CD4-positive, alpha-beta T cell treated with Interleukin-2 at 100 ng/mL for 4 hours (primary cell): ENCODE measurements at places on chromosomes 7 and 10.
A peak's percentile ranks its signal among the peaks of the same experiment; 100 is the strongest.

GRCh38 chr10:30929901-30930520 is 101.7 kb downstream of the ZNF438 start:
- DNase-seq = no peak

GRCh38 chr7:4233146-4233545 is 448.9 kb upstream of the FOXK1 start:
- no peak for DNase-seq

GRCh38 chr7:89837515-89837914 is 316.8 kb upstream of the STEAP1 start:
- DNase-seq = no peak

DNA sequence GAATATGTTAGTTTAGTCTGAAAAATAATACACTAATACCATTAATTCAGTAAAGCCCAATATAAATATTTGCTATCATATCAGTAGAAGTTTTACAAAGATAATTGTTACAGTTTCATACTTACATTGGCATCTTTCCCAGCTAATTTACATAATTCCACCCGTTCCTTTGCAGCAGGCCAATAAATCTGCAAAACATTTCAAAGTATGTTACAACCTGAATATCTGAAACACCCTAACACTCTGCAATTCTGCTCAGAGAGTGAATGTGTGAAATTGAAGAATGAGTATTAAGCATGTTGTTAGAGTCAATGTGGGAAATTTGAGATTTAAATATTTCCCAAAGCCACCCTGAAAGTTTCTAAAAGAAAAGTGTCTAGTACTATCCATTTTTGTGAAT is 105.5 kb downstream of the SEMA3D start:
- DNase-seq = no peak

- no peak for DNase-seq
Observed at GRCh38 chr7:151560243-151560642, 40.5 kb upstream of the RHEB start.

GRCh38 chr10:95508730-95509129 is 52.4 kb downstream of the SORBS1 start:
- DNase-seq = no peak

GRCh38 chr7:5559576-5560240 is 136.1 kb upstream of the TNRC18 start:
- DNase-seq = no peak

- no peak for DNase-seq
Observed at GRCh38 chr10:6535156-6535764, 44.8 kb downstream of the PRKCQ start.

DNA sequence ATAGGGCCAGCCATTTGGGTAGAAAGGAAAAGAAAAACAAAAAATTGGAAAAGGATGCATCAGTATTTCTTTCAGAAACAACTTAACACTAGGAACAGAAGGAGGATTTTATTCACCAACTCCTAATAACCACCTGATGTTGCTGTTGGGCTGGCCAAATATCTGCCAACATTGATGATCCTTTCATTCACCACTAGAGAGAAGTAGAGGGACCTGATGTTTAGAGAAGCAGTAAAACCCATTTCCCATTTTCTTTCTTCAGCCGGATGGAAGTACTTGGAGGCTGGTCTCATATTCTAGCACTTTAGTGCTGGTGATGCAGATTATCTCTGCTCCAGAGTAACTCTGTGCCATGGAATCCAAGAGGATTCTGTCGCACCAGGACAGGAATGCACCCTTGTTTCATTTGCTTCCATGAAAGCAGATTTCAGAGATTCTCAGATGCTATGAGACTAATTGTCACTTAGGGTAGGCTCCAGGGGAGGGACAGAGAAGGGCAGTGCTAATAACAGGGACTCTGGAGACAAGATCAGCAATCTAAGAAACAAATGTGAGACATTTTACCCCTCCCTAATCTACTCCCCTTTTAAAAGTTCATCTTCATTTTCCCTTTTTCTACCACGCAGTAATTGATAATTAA is 3.1 kb downstream of the KLLN start:
- DNase-seq = peak; percentile 67

GRCh38 chr10:88920986-88921593 is 31.5 kb downstream of the ACTA2 start:
- DNase-seq = no peak

- no peak for DNase-seq
Observed at GRCh38 chr10:73433538-73433867, at the start of gene MSS51. Gene MSS51 (minus strand): TSS chr10:73433561. CDS start chr10:73428284, 5,277 bp downstream.

GRCh38 chr7:108294595-108294994 is 161.6 kb downstream of the NRCAM start:
- no peak for DNase-seq

DNA sequence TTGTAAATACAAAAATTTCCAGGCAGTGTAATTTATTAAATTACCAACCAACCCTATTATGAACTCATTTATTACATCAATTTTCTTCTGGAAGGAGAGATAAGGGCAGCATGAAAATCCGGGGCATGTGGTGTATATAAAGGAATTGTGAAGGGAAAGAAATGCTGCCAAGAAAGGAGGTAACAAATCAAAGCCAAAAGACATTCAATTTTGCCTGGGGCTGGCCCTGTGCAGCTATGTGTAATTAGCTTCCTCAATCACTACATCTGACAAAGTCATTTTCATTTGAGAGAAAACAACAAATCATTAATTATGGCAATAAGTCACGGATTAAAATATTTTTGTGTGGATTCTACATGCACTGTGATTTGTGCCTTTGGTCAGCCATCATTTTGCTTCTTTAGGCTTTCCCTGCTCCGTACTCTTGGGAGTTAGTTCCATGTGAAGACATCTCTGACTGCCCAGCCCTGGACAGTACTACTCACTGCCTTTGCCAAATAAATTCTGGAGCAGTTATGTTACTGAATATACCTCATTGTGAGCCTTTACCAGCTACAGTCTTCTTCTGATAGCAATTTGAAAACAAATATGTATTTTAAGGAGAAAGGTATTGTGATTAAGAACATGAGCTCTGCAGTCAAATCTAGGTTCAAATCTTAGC is 191.7 kb downstream of the RELN start:
- DNase-seq = no peak

- DNase-seq = no peak
Observed at GRCh38 chr7:91789558-91789957, 90.9 kb downstream of the MTERF1 start.

DNA sequence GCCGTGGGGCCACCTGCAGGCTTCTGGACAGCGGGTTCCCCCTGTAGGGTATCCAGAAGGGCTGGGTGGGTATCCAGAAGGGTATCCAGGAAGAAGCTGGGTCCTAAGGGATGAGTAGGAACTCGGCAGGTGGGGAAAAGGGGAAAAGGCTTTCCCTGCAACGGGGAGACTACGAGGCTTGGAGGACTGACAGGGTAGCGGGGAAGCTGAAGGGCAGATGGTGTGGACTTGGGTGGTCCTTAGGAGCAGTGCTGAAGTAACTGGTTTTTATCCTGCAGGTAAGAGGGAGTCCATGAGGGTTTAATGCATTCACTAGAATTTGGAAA is 525 bp downstream of the UBE2D4 start:
- no peak for DNase-seq

GRCh38 chr10:116836083-116836482 is 13.2 kb upstream of the ENO4 start:
- no peak for DNase-seq

GRCh38 chr7:89772276-89772675 is 382.0 kb upstream of the STEAP1 start:
- DNase-seq = no peak

DNA sequence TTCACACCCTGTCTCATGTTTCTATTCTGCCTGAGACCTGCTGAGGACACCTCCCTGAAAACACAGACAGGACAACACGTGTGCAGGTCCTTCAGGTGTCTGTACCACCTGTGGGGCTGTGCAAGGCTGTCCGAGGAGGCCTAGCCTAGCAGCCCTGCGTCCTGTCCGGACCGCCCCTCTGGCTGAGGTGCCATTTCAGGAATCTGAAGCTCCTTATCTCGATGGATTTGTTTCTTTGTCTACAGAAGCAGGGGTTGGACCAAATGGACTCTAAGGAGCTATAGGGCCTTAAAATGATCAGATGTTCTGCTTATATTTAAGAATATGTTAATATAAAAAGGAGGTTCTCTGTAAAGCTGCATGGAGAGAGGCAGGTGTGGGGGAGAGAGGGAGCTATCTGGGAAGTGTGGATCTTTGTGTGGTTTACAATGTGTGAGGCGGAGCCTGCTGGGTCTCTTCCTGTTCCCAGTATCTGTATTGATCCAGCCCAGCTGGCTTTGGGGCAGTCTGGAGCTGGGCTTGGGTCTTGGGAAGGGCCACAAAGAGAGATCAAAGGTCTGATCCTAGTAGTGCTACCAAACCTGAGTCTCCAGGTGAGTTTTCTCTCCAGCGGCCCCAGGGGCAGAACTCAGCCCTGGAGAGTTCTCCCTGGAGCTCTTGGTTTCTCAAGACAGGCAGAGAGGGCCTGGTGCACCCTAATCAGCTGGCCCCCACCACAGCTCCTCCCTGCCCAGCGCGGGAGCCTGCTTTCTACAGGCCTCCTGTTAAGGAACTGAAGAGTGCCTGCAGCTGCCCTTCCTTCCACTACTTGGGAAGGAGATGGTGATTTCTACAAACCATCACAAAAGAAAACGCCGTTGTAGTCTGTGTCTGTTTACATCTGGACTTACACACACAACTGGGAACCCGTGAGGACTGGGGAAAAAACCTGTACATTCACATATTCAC is 3.4 kb upstream of the MNX1 start:
- no peak for DNase-seq

DNA sequence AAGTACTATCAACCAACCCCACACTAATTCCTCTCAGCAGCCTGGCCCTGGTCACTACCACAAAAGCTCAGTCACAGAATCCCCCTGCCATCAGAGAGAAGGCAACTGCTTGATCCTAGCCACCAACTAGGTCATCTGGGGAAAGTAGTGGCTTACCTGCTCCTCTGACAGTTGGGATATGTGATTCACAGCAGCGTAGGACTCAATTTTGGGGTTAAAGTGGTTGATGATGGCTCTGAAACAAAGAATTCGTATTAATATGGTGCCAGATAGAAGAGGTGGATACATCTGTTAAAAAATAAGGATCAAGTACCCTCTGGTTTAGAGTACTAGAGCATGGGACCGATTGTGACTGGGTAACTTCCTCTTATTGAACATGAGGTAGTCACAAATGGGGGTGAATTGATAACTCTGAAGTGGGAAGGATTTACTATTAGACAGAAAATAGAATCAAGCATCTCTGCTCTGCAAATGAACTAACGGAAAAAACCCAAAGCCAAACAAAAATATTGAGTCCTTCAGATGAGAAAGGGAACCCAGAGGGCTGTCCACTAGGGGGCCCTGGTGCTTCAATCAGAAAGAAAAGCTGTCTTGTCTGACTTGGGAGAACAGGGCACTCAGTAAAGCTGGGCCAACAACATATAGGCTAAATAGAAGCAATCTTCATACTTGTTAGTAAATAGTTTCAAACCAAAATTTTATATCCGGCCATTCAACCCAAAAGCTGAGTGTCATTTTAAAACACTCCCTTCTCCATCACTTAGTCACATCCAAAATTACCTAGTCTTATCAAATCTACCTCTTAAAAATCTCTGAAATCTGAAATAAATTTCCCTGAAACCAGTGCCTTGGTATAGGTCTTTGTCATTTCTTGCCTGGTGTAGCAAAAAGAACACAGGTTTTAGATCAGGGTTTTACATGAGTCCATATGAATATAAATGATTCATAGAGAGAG is 45.9 kb upstream of the KCNIP2 start:
- DNase-seq = peak; percentile 64

- no peak for DNase-seq
Observed at GRCh38 chr7:80932536-80932935, 13.7 kb upstream of the SEMA3C start.

DNA sequence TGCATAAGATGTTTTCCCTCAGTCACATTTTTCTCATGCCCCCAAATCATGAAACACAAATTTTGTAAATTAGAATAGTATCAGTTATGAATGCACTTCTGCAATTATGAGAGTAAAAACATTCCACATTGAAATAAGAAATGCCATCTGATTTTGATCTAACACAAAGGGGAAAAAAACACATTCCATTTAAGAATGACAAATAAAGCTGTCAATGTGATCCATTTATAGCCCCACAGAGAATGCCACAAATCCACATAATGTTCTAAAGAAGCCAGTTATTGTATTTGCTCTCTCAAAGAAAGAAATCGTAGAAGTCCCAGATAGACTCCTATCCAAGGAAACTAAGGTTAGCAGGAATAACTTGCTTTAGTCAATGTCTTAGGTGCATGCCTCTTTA is 48.7 kb upstream of the RHOBTB1 start:
- DNase-seq = no peak

- no peak for DNase-seq
Observed at GRCh38 chr10:131746785-131747184, 154.0 kb upstream of the PPP2R2D start.

DNA sequence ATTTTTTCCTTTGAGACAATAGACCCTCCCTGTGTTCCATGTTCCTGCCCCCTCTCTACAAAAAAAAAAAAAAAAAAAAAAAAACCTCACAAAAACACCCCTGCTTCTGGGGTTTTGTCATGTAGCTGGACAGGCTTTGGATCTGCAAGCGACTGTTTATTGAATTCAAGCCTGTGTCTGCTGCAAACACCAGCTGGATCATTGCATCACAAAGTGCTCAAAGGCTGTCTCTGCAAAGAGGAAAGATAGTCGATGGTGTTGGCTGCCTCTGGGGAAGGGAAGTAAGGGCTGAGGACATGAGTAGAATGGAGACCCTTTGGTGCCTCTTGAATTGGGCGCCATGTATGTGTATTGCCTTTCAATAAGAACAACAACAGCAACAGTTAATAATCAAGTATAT is 471.2 kb downstream of the PLXNA4 start:
- DNase-seq = no peak

- no peak for DNase-seq
Observed at GRCh38 chr7:27158436-27159265, 2.2 kb upstream of the HOXA7 start.

- DNase-seq = no peak
Observed at GRCh38 chr7:17140406-17140805, 158.0 kb upstream of the AHR start.

- DNase-seq = peak; percentile 74
Observed at GRCh38 chr10:6045314-6045848, 16.8 kb downstream of the IL2RA start.

- no peak for DNase-seq
Observed at GRCh38 chr7:28176645-28177044, 4.0 kb downstream of the JAZF1 start.

DNA sequence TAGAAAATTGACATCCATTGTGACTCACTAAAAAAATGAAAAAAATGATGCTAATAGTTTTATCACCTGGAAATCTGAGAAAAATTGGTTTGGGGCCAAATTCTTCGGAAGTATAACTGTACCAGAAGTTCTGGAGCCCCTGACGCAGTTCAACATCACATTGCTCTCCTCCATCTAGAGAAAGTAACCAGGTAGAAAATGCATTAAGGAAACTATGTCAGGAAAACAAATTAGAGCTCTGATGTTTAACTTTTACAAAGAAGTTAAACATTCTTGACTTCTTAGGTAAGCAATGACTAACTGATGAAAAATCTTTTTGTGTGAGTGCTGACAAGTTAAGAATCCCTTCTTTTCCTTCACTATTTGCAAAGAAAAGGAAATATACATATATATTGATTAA is 61.1 kb upstream of the TMEM196 start:
- no peak for DNase-seq

- DNase-seq = no peak
Observed at GRCh38 chr10:128049226-128050120, 76.8 kb downstream of the MKI67 start.
